Activated CD4-positive, CD25-positive, alpha-beta regulatory T cell treated with anti-CD3 and anti-CD28 coated beads, Interleukin-2, amount 50 U/mL, for 16 hours (primary cell): ENCODE measurements at places on chromosomes 12 and 14.

DNA sequence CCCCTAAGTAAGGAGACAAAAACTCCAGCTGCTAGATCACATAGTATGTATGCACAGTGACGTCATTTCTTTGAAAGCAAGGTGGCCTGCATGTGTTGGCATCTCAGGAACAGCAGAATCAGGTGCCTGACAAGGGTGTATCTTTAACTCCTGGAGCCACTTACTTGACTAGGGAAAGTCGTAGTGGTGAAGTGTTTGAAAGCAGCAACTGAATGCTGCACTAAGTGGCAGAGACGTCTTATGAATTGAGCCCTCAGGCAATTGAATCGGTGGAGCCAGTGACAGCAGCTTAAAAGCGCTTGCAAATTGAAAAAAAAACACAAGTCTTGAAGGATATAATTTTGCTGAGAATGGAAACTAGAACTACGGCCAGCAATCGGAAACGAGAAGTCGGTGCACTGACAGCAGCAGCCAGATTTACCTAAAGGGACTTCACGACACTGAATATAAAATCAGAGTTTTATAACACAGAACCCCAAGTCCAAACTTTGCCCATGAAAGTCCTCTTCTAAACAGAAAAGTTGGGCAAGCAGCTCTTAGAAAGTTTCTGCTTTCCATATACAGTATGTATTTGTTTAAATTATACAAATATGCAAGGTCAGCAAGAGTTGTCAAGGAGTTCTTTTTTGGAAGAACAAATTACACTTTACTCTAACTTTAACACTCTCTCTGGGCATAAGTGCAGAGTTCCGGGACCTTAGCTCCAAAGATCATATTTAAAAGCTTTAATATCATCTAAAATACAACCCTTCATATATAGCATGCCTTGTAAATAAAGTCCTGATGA is 1.1 kb downstream of the IGF1 start:
- DNase-seq, result no peak

- DNase-seq, result no peak
Measured at GRCh38 chr12:124309231-124309630, 14.3 kb downstream of the RFLNA start.

GRCh38 chr14:89276424-89276975 is 140.5 kb downstream of the FOXN3 start:
- DNase-seq, result peak; percentile 19

DNA sequence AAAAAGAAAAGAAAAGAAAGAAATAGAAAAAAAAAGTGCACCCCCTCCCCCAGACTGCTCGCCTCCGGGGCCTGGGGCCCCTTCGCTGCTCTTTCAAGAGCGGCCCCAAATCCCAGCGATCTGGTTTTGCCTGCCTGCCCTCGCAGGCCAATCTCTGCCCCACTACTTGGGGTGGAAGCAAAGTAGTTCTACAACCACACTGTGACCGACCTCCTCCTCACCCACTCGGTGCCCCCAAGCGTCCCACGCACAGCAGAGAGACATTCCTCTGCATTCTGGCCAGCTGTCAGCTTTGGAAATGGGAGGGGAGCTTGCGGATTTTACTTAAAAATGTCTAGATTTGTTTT is 2.4 kb upstream of the TBX3 start:
- no peak for DNase-seq

- DNase-seq, result no peak
Measured at GRCh38 chr14:39680777-39681176, 248.5 kb upstream of the FBXO33 start.

DNA sequence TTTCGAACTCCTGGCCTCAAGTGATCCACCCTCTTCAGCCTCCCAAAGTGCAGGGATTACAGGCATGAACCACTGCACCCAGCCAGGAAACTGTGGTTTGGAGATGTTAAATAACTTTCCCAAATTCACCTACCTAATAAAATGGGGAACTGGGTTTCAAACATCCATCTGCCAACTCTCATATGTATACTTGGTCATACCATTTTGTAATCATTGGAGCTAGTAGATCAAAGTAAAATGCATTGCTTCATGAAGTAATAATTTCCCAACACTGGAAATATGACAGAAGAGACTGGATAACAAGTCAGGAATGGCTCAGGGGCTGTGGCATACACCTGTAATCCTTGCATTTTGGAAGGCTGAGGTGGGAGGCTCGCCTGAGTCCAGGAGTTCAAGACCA is 5.3 kb upstream of the HECTD1 start:
- no peak for DNase-seq

- DNase-seq, result no peak
Measured at GRCh38 chr14:101167428-101167827, 263.9 kb upstream of the RTL1 start.

DNA sequence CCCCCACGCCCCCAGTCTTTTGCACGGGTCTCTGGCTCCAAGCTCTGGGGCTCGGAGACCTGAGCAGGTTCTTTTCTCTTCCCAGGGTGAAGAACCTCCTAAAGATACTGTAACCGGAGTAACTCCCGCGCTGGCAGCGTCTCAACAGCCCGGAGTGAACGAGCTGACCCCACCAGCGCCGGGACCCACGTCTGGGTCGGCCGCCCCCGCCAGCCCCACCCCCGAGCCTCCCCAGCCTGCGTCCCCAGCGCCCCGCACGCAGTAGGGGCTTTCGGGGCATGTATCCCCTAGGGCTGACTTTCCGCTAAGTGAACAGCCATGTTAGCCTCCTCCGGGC is 858 bp downstream of the SLC35F4 start:
- DNase-seq, result no peak

DNA sequence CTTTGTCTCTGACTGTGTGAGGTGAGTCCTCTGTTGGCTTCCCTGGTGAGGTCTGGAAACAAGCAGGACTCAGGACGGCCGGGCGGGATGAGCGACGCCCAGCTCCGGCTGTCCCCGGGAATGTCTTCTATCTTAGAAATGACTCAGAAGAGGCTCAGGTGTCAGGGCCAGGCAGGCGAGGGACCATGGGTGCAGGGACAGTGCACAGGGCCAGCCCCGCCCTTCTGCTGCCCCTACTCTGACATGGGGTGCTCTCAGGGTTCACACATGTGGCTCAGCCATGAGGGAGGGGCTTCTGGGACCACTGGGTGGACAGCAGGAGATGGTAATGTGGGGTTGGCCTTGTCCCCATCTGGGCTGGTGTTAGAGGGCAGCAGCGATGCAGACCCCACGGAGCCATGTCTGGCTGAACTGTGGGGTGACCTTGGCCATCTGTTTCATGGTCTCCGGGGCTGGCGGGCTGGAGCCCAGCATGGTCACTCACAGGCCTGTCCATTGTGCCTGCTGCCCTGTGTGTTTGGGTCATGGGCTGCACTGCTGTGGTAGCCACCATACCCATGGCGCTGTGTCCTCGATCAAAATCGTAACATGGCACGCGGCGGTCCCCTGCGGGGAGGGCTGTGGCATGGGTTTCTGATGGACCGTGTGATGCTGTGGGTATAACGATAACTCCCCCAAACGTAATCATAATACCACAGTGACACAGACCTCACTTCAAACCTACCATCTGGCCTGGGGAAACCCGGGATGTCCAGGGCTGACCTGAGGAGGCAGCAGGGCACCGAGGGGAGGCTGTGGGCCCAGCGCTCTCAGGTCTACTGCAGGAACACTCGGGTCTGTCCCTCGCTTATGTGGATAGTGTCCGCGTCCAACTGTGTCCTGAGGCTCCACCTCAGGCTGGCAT is 368.8 kb downstream of the TMEM121 start:
- DNase-seq, result no peak

- DNase-seq, result no peak
Measured at GRCh38 chr12:45638386-45638785, 91.1 kb upstream of the ARID2 start.

DNA sequence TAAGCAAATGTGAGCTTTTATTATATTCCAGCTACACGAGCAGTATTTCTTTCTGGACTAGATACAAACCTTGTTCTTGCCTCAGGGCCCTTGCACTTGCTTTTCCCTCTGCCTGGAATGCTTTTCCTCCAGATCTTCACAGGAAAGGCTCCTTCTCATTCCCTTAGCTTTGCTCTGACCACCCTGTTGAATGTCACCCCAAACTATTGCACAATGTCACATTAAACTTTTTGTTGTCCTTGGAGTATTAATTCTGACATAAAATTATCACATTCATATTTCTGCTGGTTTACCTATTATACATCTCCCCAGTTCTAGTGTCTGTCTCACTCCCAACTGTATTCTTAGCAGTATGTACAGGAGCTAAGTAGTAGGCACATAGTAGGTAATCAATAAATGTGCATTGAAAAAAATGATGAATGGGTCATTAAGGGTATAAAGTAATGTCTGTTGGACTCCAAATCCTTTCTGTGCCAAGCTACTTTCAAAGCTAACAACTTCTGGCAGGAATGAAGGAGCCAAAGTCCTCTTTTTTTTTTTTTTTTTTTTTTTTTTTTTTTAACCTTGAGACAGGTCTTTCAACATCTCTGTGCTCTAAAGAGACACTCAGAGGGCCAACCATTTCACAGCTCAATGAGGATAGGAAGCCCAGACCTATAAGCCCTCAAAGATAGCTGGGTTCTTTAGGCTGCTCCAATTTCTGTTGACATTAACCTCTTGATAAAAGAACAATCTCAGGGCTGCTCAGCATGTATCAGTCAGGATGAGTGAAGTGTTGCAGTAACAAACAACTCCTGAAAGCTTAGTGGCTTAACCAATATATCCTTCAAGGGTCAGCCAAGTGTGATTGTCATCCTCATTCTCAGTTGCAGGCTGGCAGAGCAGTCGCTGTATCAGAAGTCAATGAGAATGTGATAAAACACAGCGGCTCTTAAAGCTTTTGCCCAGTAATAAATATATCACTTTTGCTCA is 424.4 kb upstream of the TBX3 start:
- no peak for DNase-seq

GRCh38 chr14:33768458-33768830 is 182.4 kb downstream of the EGLN3 start:
- no peak for DNase-seq

DNA sequence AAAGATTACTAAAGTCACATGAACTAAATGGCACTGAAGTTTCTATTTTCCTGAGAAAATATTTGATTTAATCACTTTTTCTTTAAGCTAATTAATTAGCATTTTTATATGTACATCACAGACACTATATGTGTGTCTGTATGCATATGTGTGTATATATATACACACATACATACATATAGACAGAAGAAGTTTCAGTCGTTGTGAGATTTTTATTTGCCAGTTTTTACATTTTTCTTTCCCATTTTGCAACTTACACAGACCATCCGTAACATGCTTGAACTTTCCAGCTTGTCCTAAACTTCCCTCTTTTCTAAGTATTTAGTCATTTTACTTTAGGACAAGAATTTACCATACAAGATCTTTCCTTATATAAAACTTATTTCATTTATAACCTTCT is 299.1 kb downstream of the IPO8 start:
- no peak for DNase-seq

DNA sequence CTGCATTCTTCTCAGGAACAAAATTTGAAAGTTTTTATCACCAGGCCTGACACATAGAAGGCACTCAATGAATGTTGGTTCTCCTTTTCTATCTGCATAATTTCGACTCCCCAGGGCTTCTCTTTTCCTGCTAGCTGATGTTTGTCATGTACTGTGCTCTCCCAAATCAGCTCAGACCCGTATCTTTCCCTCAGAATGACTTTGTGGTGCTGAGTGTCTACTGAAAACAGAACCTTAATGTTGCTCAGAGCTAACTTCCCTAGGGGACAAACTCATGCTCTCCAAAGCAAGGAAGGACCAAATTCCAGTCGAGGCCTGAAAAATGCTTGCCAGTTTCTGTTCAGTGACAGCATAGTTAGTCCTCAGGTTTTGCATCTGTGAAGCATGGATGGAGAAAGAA is 1.9 kb downstream of the ARHGDIB start:
- no peak for DNase-seq

GRCh38 chr12:45760333-45760732 is 30.8 kb downstream of the ARID2 start:
- DNase-seq, result no peak

DNA sequence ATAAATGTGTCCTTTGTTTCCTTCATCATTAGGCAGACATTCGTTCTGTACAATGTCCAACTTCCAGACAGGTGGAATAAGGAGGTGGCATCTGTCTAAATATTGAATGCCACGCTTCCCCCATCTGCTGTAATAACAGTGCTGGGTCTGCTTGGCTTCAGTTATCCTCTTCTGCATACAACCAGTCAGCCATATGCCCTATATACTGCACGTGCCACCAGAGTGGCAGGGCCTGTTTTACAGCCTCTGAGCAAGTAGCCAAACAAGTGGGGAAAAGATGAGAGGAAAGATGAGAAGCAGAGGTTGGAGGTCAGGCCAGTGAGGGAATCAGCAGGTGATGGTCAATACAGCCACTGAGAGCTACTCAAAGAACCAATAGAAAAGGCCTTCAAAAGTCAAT is 55.4 kb downstream of the OTX2 start:
- no peak for DNase-seq

GRCh38 chr12:98456041-98456440 is 59.3 kb upstream of the TMPO start:
- no peak for DNase-seq

DNA sequence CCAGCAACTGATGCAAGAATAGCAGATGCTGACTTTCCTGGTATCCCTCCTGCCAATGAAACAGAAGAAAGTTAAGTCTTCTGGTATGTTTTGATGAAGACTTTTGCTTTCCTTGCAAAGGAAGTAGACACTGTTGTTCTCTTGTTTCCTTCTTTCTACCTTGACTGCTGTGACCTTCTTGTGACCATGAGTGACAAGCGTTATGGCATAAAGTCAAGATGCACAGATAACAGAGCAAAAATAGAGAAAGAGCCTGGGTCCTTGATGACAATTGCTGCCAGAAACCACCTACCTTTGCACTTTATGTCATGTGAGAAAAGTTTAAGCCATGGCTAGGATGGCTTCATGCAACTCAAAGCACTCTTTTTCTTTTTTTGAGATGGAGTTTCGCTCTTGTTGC is 49.2 kb upstream of the LTA4H start:
- no peak for DNase-seq

- DNase-seq, result no peak
Measured at GRCh38 chr12:639566-639965, 23.7 kb downstream of the NINJ2 start.

DNA sequence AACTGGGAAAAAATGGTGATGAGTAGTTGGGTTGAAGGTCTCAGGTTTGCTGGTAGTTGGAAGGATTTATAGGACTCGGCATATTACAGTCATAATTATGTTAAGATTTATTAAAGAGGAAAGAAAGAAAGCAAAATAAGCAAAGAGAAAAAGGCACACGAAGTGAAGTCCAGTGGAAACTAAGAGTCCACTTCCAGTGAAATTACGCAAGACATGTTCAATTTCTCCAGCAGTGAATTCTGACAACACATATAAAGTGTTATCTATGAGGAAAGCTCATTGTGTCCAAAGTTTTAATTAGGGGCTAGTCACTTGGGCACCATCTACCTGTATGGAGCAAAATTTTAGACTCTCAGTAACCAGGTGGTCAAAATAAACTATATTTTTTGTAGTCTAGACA is 143.3 kb downstream of the CEP128 start:
- no peak for DNase-seq
